ENCODE measurements at places on chromosomes 12 and 14. TPM values are rescaled to one million over a fixed set of nuclear protein-coding genes. Genes with fewer than 3 reads are reported as not detected.
A peak's percentile ranks its signal among the peaks of the same experiment; 100 is the strongest.

DNA sequence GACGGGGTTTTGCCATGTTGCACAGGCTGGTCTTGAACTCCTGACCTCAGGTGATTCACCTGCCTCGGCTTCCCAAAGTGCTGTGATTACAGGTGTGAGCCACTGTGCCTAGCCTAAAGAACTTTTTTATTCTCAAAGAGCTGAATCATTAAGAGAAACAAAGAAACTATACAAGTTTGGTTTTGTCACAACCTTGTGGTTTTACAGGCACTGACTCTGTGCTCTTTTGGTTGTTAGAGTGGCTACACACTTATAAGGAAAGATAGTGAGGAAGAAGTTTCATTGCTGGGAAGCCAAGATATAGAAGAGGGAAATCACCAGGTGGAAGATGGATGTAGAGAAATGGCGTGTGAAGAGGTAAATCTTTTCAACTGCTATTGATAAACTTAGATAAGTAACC is 10.1 kb upstream of the DNAH10 start:
- no peak for DNase-seq

- DNase-seq: no peak
These were observed 1.9 kb downstream of the RASAL1 start for GRCh38 chr12:113133666-113134065.

DNA sequence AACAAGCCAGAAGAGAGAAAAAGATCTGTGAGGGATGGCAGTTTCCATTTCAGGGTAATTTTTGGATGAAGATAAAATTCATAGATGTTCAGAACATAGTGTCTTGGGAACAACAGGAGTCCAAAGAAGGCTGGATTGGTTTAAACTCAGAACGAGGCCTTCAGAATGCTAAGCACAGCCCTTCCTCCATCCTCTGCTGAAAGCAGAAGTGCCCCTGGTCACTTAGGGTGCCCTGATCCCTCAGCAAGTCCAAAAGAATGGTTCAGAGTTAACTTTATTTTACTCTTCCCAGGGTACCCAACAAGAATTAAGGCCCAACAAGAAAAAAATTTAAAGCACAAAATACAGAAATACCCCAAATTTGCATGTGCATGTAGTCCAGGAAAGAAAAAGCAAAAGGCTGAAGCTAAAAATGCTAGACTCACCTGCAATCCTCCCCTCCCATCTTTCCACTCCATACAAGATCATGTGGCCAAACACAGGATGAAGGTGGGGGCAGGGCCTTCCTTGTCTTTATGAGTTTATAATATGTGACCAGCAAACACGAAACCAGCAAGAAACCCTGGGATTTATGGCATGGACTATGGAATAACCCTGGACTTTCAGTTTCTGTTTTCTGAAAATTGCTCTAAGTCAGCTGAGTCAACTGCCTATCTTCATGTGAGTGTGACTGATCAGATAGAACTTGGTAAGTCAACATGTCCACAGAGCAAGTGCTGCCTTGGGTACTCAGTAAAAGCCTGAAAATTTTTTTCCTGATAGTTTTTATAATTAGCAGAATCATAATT is 21.2 kb downstream of the MAX start:
- no peak for DNase-seq

DNA sequence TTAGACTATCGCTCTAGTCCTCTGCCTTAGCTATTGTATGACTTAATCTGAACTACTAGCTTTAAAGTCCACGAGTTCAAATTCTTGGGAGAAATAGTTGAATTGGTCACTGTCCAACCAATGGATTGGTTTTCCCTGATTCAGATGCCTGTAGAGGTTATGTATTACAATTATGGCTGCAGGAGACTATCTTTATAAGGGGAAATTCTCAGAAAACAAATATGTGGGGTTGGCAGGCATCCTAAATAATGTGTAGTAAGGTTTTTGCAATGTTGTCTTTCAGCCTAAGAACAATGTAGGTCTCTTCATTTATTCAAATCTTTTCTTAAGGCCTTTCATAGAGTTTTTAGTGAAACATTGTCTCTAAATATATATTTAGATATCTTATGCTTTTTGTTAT is 26.9 kb downstream of the MYRFL start:
- DNase-seq: no peak

- no peak for DNase-seq
These were observed at the start of gene HRK for GRCh38 chr12:116881325-116881876. TSS of gene HRK (minus strand) at chr12:116881441. CDS start at chr12:116881307, 134 bp downstream.

DNA sequence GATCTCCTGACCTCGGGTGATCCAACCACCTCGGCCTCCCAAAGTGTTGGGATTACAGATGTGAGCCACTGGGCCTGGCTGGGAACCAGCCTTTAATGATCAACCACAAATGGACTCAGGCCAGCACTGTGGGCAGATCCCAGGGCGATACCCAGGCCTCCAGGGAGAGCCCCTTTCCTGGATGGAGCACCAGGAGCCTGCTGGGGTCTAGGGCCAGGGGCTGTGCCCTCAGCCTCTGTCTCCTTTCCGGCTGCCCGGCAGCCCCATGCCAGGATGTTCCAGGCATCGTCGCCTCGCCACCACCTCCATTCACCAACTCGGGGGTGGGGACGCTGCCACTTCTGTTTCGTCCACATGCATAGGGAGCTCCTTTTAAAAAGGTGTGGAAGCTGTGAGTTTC is 2.3 kb downstream of the ADGRD1 start:
- no peak for DNase-seq

DNA sequence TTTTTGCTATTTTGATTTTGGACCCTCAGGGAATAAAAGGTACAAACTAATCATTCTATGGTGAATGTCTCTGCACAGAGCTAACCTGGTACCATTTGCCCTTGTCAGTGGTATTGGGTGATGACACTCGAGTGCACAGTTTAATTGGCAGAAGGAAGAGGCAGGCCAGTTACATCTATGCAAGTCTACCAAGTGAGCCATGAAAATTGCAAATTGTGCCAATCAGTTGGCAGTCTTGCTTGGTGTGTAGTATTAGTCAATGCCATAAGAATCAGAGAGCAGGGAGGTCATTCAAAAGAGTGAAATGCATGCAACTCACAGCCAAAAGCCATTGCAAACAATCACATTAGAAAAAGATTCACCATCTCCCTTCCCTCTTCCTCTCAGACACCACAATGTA is 479.6 kb downstream of the ADAMTS20 start:
- DNase-seq: no peak

GRCh38 chr14:64649383-64649998 is 54.7 kb upstream of the PLEKHG3 start:
- no peak for DNase-seq

DNA sequence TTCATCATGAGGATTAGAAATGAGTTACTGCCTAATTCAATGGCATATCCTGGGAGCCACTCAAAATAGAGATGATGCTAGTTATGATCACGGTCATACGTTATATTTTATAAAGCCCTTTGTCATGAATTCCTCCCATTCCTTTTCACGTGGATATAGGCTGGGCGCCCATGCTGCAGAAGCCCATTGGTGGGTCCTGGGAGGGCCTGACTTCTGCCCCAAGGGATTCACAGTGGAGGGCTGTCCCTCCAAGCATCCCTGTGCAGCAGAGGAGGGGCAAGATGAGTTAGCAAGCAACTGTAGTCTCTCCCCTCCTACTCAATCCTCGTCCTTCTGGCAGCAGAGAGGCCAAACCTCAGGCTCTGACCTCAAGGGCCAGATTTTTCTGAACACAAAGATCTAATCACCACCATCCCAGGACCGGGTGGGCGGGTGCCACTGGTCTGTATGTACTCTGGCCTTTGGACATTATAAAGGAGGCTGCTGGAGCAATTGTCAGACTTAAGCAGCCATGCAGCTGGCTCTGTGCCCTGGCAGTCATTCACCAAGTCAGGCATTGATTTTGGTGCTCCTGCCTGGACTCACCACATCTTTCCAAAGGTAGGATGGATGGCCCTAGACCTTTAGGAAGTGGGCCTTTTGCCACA is 8.6 kb downstream of the GLTP start:
- DNase-seq: no peak

DNA sequence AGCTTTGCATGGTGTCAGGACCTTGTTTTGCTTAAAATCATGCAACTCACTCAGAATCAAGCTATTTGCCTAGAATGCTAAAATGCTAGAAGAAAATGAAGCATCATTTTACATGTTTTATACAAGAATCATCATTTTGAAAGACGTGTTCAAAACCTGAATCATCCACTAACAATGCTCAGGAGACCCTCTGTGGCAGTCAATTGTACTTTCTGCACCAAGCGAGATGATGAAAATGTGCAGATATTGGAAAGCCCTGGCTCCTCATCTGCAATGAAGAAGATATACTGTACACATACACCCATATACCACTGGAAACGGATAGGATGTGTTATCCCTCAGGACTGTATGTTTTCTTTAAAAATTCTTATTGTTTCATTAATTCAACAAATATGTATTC is 92.7 kb downstream of the DYRK2 start:
- DNase-seq: no peak

GRCh38 chr12:80213871-80214270 is 114.5 kb downstream of the OTOGL start:
- no peak for DNase-seq

DNA sequence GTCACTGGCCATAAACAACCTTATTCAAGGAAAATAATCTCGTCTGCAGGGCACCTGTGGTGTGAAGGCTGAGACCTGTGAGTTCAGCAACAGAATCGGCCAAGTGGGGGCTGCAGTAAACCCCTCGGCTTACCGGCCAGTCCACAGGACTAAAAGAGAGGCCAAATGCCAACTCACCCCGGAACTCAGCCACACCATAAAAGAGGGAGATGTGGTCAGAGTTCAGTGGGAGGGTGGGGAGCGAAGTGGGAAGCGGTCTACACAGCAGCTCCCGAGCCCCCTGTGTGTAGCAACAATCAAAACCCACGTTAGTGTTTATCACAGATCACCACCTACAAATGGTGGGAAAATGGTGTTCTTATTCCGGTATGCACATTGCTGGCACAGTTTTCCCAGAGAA is 153.0 kb downstream of the PIWIL1 start:
- no peak for DNase-seq

GRCh38 chr12:79933532-79934264 is 1.2 kb downstream of the PPP1R12A start:
- DNase-seq: no peak

- DNase-seq: peak; percentile 79
These were observed at the start of gene ADGRD1 for GRCh38 chr12:130953771-130954543. TSS of gene ADGRD1 (plus strand) at chr12:130953907. CDS start at chr12:130954466, 559 bp downstream.

DNA sequence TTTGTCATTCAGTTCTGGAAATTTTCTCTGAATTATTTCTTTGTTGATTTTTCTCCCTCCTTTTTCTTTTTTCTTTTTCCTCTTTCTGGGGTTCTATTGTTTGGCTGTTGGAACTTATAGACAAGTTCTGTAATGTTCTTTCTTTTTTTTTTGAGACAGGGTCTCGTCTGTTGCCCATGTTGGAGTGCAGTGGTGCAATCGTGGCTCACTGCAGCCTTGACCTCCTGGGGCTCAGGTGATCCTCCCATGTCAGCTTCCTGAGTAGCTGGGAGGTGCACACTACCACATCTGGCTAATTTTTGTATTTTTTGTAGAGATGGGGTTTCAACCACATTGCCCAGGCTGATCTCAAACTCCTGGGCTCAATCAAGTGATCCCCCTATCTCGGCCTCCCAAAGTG is 30.1 kb upstream of the TBC1D30 start:
- DNase-seq: no peak

- DNase-seq: no peak
These were observed 164.3 kb downstream of the TMEM121 start for GRCh38 chr14:105690671-105691070.

GRCh38 chr12:88805286-88805685 is 225.0 kb upstream of the KITLG start:
- no peak for DNase-seq

DNA sequence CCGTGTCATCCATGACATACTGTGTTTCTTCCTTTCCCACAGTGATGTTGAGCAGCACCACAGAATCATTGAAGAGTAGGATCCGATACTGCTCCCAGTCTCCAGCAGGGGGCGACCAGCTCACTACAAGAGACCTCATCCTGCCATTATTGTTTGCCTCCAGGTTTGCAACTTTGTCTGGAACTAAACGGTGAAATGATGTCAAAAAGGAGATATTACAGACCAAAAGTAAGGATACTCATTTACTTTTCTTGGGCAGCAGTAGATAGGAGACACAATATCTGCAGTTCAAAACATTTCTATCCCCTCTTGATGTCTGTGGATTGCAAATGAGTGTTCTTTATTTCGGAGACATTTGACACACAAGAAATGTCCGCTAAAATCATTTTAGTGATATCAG is 47.2 kb downstream of the PTPRB start:
- peak; percentile 66 for DNase-seq

GRCh38 chr14:93857081-93857480 is 68.8 kb upstream of the PRIMA1 start:
- DNase-seq: no peak

DNA sequence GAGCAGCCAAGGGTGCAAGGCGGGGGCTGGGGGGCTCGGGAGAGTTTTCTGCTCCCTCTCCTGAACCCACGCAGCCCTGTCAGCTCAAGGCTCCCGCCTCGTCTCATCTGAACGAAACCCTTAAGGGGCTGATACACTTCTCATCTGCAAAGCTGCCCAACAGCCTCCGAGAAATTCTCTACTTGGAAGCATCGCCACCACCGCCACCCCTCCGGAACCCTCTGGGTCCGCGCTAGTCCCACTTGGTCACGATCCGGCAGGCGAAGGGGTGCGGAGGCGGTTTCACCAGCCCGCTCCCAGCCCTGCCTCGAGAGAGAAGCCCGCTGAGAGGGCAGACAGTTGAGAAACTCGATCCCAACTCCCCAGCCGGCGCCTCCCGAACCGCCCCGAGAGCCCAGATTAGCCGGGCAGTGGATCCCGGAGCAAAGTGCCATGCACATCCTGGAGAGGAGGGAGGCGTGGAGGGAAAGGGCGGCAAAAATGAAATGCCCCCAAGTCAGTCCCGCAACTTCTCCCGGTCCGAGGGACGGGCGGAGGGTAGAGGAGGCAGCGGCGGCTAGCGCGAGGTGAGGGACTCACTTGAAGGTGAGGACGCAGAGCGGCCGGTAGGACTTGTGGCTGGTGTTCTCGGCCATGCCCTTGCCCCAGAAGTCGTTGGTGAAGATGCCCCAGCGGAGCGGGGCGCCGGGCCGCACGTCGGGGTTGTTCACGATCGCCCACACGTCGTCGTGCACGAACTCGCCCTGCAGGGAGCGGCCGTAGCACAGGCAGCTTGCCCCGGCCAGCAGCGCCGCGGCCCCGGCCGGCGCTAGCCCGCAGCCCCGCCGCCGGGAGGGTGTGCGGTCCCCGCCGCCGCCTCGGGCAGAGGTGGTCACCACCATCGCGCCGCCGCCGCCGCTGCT is 620 bp downstream of the TMTC1 start:
- DNase-seq: no peak

- no peak for DNase-seq
These were observed 77.3 kb downstream of the EMP1 start for GRCh38 chr12:13273850-13274249.

- DNase-seq: no peak
These were observed 12.1 kb upstream of the KCNMB4 start for GRCh38 chr12:70353780-70354660.

GRCh38 chr14:94426526-94426925 is 26.1 kb downstream of the SERPINA11 start:
- no peak for DNase-seq

GRCh38 chr14:25953532-25954139 is 644.2 kb downstream of the NOVA1 start:
- no peak for DNase-seq

The LMO3 gene
- total RNA-seq: not detected

The IGFBP6 gene
- total RNA-seq: 54.9 TPM

The GALNT6 gene
- total RNA-seq: not detected

The MFAP5 gene
- total RNA-seq: not detected

The FOXG1 gene
- not detected for total RNA-seq

The ZFYVE1 gene
- total RNA-seq: 5.8 TPM

The RERG gene
- total RNA-seq: not detected

The DRAM1 gene
- 30.8 TPM for total RNA-seq

The CD4 gene
- not detected for total RNA-seq

The TAS2R50 gene
- total RNA-seq: 1.9 TPM

The CRACR2A gene
- total RNA-seq: 4.9 TPM

The APOF gene
- not detected for total RNA-seq

The TSPAN11 gene
- total RNA-seq: not detected

The PTCSC3 gene
- not detected for total RNA-seq
